Fibroblast of skin of abdomen (primary cell): ENCODE measurements at places on chromosomes 5 and 9.
A peak's percentile ranks its signal among the peaks of the same experiment; 100 is the strongest.

GRCh38 chr5:31476738-31477141 lies 55.2 kb downstream of the DROSHA start:
- DNase-seq: no peak

DNA sequence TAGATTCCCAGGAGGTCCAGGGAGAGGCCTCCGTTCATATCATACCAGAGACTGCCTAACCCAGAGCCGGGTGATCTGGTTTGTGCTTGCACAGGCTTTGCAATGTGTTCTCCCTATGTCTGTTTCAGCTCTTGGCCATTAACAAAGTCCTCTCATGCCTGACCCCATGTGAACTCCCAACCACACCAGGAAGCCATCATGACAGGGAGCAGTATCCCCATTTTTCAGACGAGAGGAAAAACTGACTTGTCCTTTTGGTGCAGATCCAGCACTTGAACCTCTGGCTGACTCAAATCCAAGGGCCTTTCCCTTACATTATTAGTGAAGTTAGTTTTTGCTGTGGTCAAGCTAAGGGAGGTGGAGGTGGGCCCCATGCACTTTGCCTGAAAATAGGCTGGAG lies 58.4 kb downstream of the TEX10 start:
- no peak for DNase-seq

DNA sequence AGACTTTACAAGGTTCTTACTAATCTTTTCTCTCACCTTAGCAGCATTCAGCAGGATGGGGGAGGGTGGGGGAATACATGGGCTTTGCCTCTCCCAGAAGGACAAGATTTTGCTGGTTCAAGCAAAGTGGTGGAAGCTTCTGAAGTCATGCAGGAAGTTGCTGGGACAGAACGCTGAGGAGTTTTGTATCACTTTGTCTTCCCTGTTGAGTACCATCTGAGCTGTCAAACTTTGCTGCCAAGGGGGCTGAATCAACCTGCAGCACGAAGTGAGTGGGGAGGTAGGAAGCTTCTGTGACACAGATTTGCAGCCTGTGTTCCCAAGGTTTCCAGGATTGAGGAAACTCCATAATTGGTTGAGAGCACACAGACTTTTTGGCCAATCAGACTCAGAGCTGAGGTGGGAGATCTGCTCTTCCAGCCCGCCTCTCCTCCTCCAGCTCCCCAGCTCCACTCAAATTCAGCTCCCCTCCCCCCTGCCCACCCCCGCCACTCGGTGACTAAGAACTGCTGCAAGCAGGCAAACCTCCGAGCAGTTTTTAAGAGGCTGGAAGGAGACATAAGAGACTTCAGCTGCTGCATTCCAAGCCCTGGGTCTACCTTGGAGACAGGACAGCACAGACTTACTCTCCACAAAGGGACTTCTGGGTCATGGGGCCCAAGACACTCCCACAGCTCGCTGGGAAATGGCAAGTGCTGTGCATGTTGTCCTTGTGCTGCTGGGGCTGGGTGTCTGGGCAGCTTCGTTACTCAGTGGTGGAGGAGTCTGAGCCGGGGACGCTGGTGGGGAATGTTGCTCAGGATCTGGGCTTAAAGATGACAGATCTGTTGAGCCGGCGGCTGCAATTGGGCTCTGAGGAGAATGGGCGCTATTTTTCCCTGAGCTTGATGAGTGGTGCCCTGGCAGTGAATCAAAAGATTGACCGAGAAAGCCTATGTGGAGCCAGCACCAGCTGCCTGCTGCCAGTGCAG lies at the start of gene PCDHGC5:
Gene PCDHGC5 (plus strand): TSS at position 491 of the 971 bp plus-strand sequence. CDS start 160 bp downstream, at position 651.
- DNase-seq: peak; percentile 89

GRCh38 chr9:27396495-27396894 lies 99.5 kb upstream of the EQTN start:
- DNase-seq: no peak

DNA sequence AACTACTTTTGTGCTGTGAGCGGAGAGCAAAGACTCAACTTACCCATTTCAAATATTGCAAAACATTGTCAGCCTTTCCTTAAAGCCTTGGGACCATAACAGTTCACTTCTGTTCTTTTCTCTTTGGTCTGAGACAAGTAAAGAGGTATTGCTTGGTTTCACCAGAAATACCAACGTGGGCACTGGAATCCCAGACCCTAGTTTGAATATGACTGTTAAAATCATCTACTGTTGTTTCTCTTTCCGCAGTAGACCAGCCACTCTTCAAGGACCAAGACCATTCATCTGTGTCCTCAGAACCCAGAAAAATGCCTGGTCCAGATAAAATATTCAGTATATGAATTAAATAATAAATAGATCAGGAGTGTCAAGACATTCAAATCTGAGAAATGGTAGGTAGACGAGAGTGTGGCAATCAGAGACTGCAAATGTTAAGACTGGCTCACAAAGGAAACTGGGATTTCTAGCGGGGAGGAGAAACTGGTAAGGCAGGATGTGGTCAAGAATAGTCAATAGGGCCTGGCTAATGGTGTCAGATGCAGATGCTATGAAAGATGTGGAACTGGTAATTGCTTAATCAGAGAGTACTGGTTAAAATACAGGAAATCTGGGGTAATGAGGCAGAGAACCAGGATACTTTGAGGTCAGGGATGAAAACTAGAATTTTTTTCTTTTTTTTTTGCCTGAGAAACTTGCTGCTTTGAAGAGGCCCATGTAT lies 82.1 kb upstream of the IL33 start:
- DNase-seq: no peak

DNA sequence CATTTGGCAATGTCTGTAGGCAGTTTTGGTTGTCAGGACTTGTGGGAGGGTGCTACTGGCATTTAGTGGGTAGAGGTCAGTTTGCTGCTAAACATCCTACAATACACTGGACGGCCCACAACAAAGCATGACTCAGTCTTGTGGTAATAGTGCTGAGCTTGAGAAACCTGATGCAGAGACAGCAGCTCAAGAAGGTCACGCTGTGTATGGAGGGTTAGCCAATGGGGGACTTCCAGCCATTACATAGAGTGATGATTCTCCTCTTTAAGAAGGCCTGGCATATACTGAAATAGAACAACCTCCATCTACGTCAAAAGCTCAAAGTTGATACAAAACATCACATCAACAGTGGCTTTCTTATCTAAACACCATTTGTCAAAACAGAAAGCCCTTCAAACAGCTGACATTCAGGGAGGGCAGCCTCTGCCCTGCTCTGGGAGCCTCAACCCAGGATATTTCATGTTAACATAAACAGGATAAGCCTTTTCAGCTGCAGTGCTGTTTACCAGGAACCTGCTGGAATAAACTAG lies 143.0 kb downstream of the GPBP1 start:
- peak; percentile 84 for DNase-seq

DNA sequence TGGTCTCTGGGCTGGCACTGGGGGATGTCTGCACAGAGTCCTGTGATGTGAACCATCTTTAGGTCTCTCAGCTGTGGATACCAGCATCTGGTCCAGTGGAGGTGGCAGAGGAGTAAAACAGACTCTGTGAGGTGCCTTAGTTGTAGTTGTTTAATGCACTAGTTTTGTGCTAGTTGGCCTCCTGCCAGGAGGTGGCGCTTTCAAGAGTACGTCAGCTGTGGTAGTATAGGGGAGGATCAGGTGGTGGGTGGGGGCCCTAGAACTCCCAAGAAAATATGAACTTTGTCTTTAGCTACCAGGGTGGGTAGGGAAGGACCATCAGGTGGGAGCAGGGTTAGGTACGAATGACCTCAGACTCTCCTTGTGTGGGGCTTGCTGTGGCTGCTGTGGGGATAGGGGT lies 197.1 kb downstream of the TMC1 start:
- no peak for DNase-seq

DNA sequence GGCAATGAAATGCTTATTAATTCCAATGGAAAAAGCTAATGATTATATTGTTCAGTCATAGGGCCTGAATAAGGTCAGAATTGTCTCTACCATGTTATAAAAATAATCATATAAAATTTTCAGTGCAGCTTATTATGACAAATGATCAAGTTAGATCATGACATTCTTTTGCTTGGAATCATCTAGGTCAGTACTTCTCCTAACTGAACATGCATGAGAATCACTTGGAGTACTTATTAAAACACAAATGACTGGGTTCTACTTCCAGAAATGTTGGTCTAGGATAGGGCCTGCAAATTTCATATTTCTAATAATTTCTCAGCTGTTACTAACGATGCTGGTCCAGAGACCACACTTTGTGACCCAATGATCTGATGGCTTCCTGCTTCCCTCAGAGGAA lies 806.0 kb upstream of the ZNF608 start:
- DNase-seq: no peak

- DNase-seq: no peak
Observed at GRCh38 chr9:107513464-107514100, 24.0 kb upstream of the KLF4 start.

GRCh38 chr5:87400305-87400899 lies 12.3 kb downstream of the CCNH start:
- DNase-seq: peak; percentile 37

DNA sequence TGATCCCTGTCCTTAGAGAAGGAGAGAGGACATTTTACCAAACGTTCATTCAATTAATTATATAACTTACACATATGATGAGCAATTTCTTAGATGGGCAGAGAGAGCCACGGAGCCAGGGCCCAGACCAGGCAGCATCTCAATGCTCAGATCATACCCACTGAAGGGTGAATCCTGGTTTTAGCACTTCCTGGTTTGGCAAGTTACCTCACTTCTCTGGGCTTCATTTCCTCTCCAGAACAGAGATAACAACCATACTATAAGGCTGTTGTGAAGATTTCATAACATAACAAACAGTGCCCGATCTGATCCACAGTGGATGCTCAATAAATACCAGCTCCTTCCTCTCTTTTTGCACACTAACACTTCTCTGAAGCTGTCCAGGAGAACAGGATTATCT lies 271.1 kb downstream of the DENND1A start:
- DNase-seq: no peak

DNA sequence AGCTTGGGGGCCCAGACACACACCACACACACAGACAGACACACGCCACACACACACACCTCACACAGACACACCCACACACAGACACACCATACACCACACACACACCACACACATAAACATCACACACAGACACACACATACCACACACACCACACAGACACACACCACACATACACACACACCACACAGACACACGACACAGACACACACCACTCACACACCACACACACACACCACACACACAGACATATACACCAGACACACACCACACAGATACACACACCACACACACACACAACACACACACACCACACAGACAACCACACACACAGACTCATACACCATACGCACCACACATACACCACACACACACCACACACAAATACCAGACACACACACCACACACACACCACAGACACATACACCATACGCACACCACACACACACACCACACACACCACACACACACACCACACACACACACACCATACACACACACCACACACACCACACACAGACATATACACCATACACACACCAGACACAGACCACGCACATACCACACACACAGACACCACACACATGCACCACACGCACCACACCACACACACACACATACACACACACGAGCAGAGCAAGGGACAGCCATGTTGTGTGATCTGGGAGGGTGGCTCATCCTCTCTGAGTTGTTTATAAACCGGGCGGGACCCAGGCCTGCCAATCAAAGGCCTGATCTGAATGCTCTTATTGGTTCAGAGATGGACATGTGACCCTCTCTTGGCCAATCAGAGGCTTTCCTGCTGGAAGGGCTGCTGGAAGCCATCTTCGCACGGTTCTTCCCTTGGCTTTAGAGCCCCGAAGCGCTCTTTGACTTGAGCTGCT lies 148.3 kb downstream of the GAPVD1 start:
- peak; percentile 52 for DNase-seq

- no peak for DNase-seq
Observed at GRCh38 chr5:152004095-152004494, 79.4 kb upstream of the GLRA1 start.

DNA sequence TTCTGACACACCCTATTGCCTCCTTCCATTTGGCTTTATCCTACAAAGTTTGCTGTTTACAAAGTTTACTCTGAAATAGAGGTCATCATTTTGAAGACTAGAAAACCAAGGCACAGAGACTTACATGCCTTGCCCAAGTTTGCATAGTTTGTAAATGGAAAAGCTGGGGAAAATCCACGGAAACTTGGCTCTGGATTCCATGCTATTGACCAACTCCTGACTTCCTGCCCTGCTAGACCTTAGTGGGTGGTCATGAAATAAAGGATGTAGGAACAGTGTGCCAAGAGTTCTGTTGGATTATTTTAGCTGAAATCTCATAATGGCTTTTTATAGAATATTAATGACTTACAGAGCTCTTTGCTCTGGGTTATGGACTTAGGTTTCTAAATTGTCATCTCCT lies 69.5 kb downstream of the GRIA1 start:
- peak; percentile 64 for DNase-seq

DNA sequence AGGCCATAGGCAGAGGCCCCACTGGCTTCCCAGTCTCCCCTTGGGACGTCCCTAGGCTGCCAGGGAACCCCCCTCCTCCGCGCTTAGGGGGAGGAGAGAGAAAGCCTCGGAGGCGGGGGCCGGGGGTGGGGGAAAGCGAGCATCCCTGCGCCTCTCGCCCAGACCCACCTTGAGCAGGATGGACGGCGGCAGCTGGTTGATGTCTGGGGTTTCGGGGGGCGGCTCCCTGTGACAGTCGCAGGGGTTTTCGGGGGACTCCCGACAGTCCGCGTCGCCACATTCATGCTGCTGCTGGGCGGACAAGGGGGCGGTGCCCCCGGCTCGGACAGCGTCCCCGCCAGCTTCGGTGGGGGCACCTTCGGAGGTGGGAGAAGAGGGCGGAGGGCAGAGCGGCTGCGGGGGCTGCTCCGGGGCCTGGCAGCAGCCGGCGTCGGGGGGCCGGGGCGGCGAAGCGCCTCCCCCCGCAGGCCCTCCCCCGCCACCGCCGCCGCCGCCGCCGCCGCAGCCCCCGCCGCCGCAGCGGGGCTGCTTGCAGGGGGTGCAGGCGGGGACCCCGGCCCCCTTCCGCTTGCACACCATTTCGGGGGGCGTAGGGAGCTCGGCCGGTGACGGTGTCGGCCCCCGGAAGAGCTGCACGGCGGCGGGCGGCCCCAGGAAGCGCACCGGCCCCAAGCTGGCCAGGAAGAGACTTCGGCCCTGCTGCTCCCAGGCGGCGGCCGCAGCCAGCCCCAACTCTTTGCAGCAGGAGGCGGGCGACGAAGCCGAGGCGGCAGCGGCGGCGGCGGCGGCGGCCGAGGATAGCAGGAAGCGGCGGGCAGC lies 1.2 kb downstream of the FBXL17 start:
- DNase-seq: peak; percentile 16

- DNase-seq: no peak
Observed at GRCh38 chr9:83569326-83569725, 31.1 kb upstream of the FRMD3 start.

DNA sequence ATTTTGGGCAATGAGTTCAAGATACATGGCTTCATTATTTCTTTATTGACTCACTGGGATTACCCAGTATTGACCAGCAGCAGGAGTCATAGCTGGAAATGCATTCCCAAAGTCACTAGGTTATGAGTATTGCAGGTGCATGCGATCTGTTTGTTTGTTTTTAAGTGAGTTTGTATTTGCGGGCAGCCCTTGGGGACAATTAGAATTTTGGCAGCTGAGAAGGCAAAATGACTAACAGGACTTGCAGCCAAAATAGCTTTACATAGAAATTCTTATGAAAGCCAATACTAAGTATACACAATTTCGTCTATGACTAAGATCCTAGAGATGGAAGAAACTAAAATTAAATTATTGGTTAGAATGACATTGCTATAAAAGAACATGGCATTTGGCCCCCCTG lies 18.1 kb upstream of the RGMB start:
- DNase-seq: no peak
